ENCODE measurements at places on chromosomes 16 and 17.

DNA sequence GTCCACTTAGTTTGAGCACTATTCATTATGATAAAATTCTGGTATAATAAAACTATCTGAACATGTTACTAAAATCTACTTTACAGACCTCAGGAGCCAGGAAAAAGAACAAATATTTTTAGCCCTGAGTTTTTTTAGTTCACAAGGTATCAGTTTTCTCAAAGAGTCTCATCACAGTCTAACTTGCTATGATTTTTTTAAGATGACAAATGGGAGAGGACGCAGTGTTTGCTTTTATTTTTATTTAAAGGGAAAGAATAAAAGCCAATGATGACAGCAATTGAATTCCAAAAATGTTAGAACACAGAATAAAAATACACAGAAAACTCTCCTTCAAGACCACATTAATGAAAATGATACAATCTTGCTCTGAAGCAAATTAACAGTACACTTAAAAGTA lies 7.4 kb downstream of the MED13 start:
- no peak for DNase-seq

DNA sequence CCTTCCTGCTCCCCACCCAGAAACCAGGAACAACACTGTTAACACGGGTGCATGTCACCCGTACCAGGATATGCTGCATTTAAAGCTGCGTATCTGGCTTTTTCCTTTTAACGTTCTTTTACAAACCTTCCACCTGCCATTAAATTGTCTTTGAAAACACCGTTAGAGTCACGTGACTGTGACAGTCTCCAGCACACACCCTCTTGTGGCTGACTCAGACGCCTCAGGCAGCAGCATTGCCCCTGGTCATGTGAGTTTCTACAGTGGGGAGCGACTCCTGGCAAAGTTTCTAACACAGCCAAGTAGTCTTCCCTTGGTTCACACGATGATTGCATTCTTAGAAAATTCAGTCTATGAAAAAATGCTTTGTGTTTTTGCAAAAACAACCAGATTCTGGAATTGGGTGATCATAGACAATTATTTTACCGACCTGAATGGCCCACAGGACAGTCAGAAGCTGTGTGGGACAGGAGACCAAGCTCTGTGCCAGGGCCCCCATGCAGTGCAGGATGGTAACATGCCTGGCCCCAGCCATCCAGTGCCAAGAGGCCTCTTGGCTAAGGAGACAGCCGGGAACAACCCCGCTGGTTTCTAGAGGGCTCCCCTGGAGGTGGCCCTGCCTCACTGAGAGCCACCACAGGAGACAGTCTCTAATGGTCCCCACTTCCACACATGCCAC lies 199.1 kb downstream of the KATNIP start:
- peak; percentile 68 for DNase-seq

DNA sequence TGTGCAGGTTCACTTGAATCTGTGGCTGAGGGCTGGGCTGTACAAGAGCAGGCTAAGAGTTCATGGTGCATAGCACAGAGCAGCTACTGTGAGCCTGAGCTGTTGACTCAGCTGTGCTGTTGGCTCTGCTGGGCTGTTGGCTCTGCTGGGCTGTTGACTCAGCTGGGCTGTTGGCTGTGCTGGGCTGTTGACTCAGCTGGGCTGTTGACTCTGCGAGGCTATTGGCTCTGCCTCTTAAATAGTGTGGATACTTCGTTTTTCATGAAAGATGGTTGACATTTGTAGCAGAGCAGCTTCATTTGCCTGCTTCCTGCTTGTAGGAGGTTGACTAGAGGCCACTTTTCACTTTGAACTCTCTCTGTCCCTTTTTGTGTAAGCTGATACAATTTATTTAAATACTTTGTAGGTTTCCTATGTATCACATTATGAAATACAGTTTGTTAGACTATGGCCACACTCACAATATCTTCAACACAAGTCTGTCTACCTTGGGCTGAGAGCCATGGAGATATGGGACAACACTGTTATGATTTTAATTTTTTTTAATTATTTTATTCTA lies 40.3 kb upstream of the CCNF start:
- DNase-seq: no peak

GRCh38 chr17:40021451-40021971 lies 6.3 kb downstream of the CSF3 start:
- no peak for DNase-seq

GRCh38 chr17:34883106-34884000 lies 77.9 kb downstream of the CCT6B start:
- DNase-seq: peak; percentile 64

DNA sequence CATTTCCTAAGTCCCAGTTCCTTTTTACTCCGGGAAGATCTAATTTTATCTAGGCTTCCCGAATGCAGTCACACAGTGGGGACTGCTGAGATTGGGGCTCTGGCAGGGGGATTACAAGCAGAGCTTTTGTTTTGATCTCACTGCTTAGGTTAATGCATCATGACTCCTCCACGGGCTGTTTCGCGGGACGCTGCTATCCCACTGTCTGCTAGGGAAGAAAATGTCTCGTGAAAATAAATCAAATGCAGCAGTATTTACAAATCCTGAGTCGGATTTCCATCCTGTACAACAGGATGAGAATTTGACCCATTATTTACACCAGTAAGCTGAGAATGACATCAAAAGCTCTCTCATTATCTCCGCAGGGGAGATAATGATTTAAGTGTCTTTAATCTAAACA lies 83.8 kb downstream of the CDH11 start:
- DNase-seq: peak; percentile 33

GRCh38 chr16:58937661-58938060 lies 203.5 kb upstream of the GOT2 start:
- no peak for DNase-seq
